ENCODE measurements at places on chromosomes 6 and 20.
A peak's percentile ranks its signal among the peaks of the same experiment; 100 is the strongest.

- peak; percentile 70 for DNase-seq
These were observed 60.6 kb downstream of the TOX2 start for GRCh38 chr20:43975096-43975768.

DNA sequence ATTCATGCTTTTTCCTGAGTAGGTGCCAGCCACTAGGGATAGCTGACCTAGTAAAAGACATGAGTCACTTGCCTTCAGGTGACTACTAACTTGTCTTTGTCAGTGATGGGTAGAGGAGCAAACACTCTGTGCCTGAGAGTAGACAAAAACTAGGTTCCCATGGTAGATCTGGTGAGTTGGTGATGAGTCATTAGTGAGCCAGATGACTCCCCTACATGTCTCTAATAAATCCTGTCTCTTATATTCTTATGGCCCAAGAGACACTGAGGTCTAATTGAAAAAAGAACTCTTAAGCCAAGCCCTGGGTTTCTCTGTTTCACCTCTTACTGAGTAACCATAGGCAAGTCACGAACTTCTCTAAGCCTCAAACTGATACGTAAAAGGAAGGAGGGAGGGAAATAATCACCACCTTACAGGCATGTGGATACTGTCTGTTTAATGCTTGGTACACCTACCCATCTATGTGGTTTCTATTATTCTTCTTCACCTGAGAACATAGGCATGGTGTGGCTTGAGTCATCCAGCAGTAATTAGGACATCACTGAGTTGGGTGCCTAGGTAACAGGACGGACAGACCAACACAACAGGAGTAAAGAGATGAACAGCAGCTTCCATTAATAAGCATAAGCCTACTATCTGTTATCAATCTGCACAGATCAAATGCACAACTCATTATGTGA is 20.3 kb downstream of the TTPAL start:
- DNase-seq: peak; percentile 47

- DNase-seq: no peak
These were observed 1.8 kb upstream of the BHLHE23 start for GRCh38 chr20:63008541-63009044.

DNA sequence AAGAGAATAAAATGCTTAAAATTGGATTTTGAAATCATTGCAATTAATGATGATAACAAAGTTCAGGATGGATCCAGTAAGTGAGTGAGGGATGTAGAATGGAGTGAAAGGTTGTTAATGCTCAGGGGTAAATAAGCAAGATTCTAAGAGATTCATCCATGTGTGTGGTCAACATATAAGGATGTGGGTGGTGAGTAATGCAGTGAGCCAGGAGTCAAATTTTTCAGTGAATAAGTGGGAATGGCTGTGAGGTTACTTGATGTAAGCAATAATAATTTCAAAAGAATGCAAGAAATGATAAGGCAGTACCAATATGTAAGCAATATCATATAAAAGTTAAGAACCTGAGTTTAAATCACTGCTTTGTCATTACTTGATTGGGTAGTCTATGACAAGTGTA is 207.5 kb upstream of the ADGRB3 start:
- DNase-seq: peak; percentile 5

DNA sequence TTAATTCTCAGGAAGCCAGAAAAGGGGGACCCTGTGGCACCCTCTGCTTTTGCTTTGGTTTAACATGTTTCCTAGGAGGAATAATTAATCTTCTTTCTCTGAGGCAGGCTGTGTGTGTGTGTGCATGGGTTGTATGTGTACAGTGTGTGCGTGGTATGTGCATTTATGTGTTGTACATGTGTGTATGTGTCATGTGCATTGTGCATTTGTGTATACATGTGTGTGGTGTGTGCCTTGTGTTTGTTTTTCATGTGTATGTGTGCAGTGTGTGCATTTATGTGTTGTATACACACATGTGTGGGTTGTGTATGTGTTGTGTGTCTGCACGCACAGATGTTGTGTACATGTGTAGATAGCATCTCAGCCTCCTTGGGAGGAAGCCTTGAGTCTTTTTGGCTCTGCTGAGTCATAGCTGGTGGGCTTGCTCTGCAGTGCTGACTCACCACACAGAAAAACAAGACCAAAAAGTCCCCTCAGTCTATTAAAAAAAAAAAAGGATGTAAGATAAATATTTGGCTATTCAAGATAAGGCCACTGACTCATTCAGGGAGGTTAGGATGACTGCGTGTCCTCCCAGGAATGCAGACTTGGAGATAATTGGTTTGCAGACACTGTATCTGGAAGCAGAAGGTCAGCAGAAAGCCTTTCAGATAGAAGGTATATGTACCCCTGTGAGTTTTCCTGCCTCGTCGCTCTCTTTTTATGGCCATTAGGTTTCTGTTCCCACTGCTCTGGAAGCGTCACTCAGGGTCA is 58.6 kb downstream of the SYNJ2 start:
- DNase-seq: peak; percentile 87

GRCh38 chr6:166153966-166154365 is 13.7 kb downstream of the TBXT start:
- no peak for DNase-seq

- DNase-seq: no peak
These were observed 62.1 kb upstream of the ADGRB3 start for GRCh38 chr6:68572975-68573374.

GRCh38 chr6:95589067-95589466 is 11.7 kb downstream of the MANEA start:
- no peak for DNase-seq

Data from AG08396 (cell line).